ENCODE measurements at places on chromosomes 11 and 22.
A peak's percentile ranks its signal among the peaks of the same experiment; 100 is the strongest.

- no peak for DNase-seq
Measured at GRCh38 chr11:116093481-116094270, 589.5 kb upstream of the CADM1 start.

GRCh38 chr22:37556710-37557109 is 3.6 kb upstream of the CDC42EP1 start:
- DNase-seq, result no peak

DNA sequence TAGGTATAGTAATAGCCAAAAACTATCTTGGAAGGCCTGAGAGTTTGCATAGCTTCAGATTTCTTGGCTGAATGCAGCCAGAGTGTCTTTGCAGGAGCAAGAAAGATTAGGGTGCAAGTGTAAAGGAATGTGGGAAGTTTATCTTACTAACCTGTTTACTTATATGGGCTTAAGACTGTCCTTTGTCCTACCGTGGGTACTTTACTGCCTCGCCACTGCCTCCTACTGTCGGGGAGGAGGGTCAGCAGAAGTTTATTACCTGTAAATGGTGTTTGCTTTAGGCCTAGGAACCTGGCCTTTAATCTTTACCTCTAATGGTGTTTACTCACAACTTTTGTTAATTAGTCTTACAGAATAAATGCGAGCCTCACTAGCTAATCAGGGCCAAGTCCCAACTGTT is 633.8 kb downstream of the DLG2 start:
- peak; percentile 1 for DNase-seq

- no peak for DNase-seq
Measured at GRCh38 chr11:71327156-71328085, 75.0 kb upstream of the SHANK2 start.

- no peak for DNase-seq
Measured at GRCh38 chr11:69033431-69033830, 15.3 kb upstream of the TPCN2 start.

GRCh38 chr11:11532574-11532973 is 89.2 kb downstream of the GALNT18 start:
- peak; percentile 15 for DNase-seq

- DNase-seq, result no peak
Measured at GRCh38 chr11:15493066-15493465, 378.3 kb downstream of the INSC start.

DNA sequence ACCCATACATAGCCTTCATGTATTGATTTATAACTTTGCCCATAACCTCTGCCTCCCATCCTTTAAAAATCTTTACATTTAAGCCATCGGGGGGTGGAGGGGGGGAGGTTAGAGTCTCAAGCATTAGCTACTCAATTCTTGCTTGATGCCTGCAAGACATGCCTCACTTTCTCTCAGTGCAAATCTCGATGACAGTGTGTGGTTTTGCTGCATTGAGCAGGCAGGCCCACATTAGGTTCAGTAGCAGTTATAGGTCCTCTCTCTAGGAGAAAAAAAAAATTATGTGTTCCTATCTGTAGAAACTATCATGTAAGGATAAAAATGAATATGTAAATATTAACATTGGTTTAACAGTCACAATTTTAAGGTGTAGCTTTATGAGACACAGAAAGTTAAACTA is 314.0 kb upstream of the ANO3 start:
- no peak for DNase-seq

DNA sequence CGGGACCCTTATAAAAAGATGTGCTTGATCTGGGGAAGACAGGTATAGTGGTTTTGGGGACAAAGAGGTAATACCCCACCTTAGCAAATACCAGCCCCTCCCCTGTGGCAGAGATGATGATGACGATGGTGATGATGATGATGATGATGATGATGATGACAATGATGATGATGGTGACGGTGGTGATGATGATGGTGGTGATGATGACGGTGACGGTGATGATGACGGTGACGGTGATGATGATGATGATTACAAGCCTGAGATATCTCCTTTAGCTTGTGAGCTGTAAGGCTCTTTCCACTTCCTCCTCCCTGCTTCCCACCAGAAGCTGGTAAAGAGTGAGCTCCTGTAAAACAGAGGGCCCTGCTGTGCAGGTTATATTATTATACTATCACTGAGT is 89.5 kb upstream of the TMEM45B start:
- no peak for DNase-seq

GRCh38 chr11:70319396-70320076 is 49.0 kb downstream of the PPFIA1 start:
- no peak for DNase-seq

All from fibroblast of skin of back (primary cell).